ENCODE measurements at places on chromosomes 3 and 15.
A peak's percentile ranks its signal among the peaks of the same experiment; 100 is the strongest.

DNA sequence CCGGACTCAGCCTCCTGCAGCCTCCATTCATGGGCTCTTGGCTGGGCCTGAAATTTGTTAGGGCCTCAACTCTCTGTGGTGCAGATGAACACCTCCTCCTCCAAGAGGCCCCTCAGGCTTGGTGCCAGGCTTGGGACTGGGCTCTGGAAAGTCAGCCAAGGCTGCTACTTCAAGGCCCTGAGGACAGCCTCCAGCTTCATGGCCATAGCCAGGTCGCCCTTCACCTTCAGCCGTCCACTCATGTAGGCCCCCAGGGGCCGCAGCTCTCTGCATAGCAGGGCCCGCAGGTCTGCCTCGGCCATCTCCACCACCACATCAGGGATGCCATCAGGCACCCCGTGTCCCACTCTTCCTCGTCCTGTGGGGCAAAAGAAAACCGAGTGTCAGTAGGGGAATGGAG is 8.3 kb downstream of the STOML1 start:
- no peaks in the 10 kb centered on the region for H3K36me3 ChIP-seq
- H3K27ac ChIP-seq, result peak overlapping the region; percentile 85
- H3K4me3 ChIP-seq, result no peak overlapping the region
- H3K27me3 ChIP-seq, result no peaks in the 10 kb centered on the region

DNA sequence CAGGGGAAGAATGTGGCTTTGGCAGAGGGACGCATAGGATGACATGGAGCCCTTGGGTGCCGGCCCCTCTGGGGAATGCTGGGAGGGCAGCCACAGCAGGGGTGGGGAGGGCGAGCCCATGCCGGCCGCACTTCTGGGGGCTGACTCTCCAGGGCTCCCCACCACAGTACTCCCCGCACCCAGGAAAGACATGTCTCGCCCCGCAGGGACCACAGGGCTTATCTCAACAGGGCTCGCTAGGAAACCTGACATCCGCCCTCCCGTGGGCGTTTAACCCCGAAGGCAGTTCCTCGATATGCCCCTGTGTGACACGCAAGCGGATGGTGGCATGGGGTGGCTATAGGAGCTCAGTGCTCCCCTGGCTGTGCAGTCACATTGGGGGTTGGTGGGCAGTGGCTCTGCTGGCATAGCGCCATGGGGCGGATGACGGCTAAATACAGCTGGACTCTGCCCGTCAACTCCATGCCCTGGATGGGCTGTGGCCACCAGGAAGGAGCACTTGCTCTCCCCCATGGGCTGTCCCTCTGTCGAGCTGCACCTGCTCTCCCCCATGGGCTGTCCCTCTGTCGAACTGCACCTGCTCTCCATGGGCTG is 141.4 kb downstream of the ADAMTS17 start:
- H3K4me1 ChIP-seq, result no peaks in the 10 kb centered on the region
- no peaks in the 10 kb centered on the region for H3K36me3 ChIP-seq
- H3K27ac ChIP-seq, result peak overlapping the region; percentile 20

DNA sequence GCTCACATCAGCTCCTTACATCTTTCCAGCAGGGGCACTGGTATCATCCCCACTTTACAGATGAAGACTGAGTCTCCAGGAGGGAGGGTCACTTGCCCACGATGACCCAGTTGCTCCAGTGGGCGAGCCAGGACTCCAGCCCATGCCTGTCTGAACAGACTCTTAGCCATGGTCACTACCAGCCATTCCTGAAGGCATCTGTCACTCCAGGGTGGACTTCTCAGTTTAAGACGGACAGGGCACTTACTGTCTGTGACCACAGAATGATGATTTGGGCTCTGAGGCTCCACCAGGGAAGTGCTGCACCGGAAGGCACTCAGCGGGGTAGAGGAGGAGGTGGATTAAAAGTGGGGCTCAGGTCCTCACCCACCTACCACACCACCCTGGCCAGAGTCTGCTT is 104.0 kb upstream of the SLC6A6 start:
- no peak overlapping the region for H3K4me3 ChIP-seq
- H3K36me3 ChIP-seq, result no peaks in the 10 kb centered on the region
- peaks cover 5% of the 10 kb centered on the region for H3K4me1 ChIP-seq
- H3K27ac ChIP-seq, result no peak overlapping the region

GRCh38 chr3:47464588-47464987 is 11.2 kb downstream of the SCAP start:
- no peaks in the 10 kb centered on the region for H3K4me1 ChIP-seq
- H3K27me3 ChIP-seq, result no peaks in the 10 kb centered on the region
- no peak overlapping the region for H3K27ac ChIP-seq
- H3K4me3 ChIP-seq, result no peak overlapping the region
- no peaks in the 10 kb centered on the region for H3K36me3 ChIP-seq

- H3K4me3 ChIP-seq, result peak within 1 kb of the TSS; percentile 7
- peak; percentile 27 for DNase-seq
- no peaks in the 10 kb centered on the region for H3K36me3 ChIP-seq
- peaks cover 3% of the 10 kb centered on the region for H3K4me1 ChIP-seq
- no peak within 1 kb of the TSS for H3K27ac ChIP-seq
Observed at GRCh38 chr15:83284559-83285283, at the start of gene BNC1. TSS of gene BNC1 (minus strand) at chr15:83284664. CDS start at chr15:83284628, 36 bp downstream.

- no peaks in the 10 kb centered on the region for H3K36me3 ChIP-seq
- H3K27me3 ChIP-seq, result no peaks in the 10 kb centered on the region
Observed at GRCh38 chr3:69445024-69445423, 59.1 kb upstream of the FRMD4B start.

All from kidney (tissue), 22 donors.